ENCODE measurements at places on chromosomes 13 and 19. TPM values are rescaled to one million over a fixed set of nuclear protein-coding genes. Genes with fewer than 3 reads are reported as not detected.

SIGLEC5 gene
- not detected for total RNA-seq

GAS6 gene
- 21.8 TPM for total RNA-seq

PSG7 gene
- total RNA-seq = not detected

C19orf47 gene
- total RNA-seq = 15.0 TPM

FFAR1 gene
- total RNA-seq = not detected

MATK gene
- total RNA-seq = 22.9 TPM

ZNF816 gene
- 5.8 TPM for total RNA-seq

KLK4 gene
- total RNA-seq = not detected

KIR3DL2 gene
- not detected for total RNA-seq

RNF113B gene
- not detected for total RNA-seq

NLRP7 gene
- not detected for total RNA-seq

S1PR5 gene
- total RNA-seq = 0.31 TPM

GRK1 gene
- total RNA-seq = not detected

CEACAM20 gene
- not detected for total RNA-seq
